Left lung (tissue), 14 donors: ENCODE measurements at places on chromosomes 11 and 22. TPM values are rescaled to one million over a fixed set of nuclear protein-coding genes. Genes with fewer than 3 reads are reported as not detected.

Gene SLC17A6
- total RNA-seq = not detected

GRCh38 chr11:70885281-70886231 lies 366.8 kb downstream of the SHANK2 start:
- H3K36me3 ChIP-seq = no peaks in the 10 kb centered on the region
- H3K27ac ChIP-seq = no peak overlapping the region
- no peak for DNase-seq
- H3K27me3 ChIP-seq = no peaks in the 10 kb centered on the region
- no peaks in the 10 kb centered on the region for H3K4me1 ChIP-seq

Gene DTX4
- 43.4 TPM for total RNA-seq

GRCh38 chr11:130675371-130675821 lies 227.0 kb downstream of the ADAMTS15 start:
- no peaks in the 10 kb centered on the region for H3K36me3 ChIP-seq
- no peak overlapping the region for H3K4me3 ChIP-seq
- peak; percentile 36 for DNase-seq
- peak overlapping the region; percentile 27 for H3K27ac ChIP-seq
- H3K4me1 ChIP-seq = no peaks in the 10 kb centered on the region

- no peak overlapping the region for H3K27ac ChIP-seq
- no peak overlapping the region for H3K4me3 ChIP-seq
Measured at GRCh38 chr11:34445956-34446355, 7.2 kb downstream of the CAT start.

Gene SLN
- total RNA-seq = 2.4 TPM

DNA sequence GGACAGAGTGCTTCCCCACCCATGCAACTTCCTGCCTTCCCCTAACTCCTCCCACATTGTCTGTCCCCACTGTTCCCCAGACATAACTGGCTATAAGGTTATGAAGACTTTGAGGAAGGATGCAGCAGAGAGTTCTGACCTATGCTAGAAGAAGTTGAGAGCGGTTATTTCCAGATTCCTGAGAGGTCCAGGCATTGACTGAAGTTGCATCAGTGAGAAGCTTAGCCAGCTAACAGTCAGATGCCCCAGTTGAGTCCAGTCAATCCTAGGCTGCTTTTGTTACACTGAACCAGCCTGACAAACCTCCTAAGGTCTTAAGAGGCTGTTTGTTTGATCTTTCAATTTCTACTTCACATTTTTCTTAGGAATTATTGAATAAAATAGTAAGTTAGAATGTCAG lies 937.9 kb upstream of the CCDC90B start:
- no peaks in the 10 kb centered on the region for H3K36me3 ChIP-seq
- no peak overlapping the region for H3K4me3 ChIP-seq
- DNase-seq = no peak
- H3K4me1 ChIP-seq = no peaks in the 10 kb centered on the region
- H3K27me3 ChIP-seq = no peaks in the 10 kb centered on the region

DNA sequence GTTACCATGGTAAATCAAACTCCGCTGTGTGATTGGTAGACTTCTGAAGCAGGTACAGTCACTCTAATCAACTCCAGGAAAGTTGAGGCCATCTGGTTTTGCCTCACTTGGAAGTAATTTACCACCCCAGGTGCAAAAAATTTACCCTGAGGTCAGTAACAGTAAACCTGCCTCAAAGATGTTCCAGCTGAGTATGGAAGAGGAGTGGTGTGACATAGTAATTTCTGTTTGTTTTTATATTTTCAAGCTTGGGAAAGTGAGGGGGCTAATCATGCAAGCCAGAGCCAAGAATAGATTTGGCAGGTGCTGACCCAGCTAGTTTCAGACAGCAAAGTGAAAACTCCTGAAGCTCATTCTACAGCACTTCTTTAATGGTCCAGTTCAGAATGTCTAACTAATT lies 691.6 kb downstream of the NTM start:
- no peak for DNase-seq
- no peaks in the 10 kb centered on the region for H3K36me3 ChIP-seq
- H3K4me3 ChIP-seq = no peak overlapping the region

- H3K36me3 ChIP-seq = no peaks in the 10 kb centered on the region
- no peak overlapping the region for H3K4me3 ChIP-seq
- H3K27ac ChIP-seq = no peak overlapping the region
- H3K4me1 ChIP-seq = no peaks in the 10 kb centered on the region
- DNase-seq = peak; percentile 18
Measured at GRCh38 chr11:79189601-79190000, 251.2 kb downstream of the TENM4 start.

- DNase-seq = peak; percentile 43
- no peaks in the 10 kb centered on the region for H3K36me3 ChIP-seq
- H3K27me3 ChIP-seq = peaks cover 100% of the 10 kb centered on the region
Measured at GRCh38 chr11:16604794-16605388, 133.6 kb upstream of the C11orf58 start.

DNA sequence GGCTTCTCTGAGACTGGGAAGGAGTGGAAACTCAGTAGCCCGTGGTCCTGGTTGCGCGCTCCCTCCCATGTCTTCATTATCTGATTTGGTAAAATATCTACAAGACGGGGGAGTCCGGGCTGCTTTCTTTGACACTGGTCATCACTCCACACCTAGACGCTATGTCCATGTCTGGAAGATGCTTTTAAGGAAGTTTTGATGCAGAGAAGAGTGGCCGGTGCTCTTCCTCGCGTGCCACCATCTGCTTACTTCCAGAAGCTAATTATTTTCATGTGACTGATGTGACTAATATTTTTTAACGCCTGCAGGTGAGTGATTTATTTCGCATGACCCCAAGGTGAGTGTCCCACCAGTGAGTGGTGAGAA lies 339 bp upstream of the TRIM21 start:
- H3K4me3 ChIP-seq = peak overlapping the region; percentile 98
- peaks cover 27% of the 10 kb centered on the region for H3K4me1 ChIP-seq
- DNase-seq = no peak

- peaks cover 18% of the 10 kb centered on the region for H3K27me3 ChIP-seq
- peak; percentile 83 for DNase-seq
- peaks cover 9% of the 10 kb centered on the region for H3K4me1 ChIP-seq
- peak overlapping the region; percentile 33 for H3K27ac ChIP-seq
Measured at GRCh38 chr11:129279326-129280026, 87.4 kb upstream of the ARHGAP32 start.

- H3K27me3 ChIP-seq = peaks cover 25% of the 10 kb centered on the region
- no peak for DNase-seq
- peak overlapping the region; percentile 57 for H3K27ac ChIP-seq
- no peak overlapping the region for H3K4me3 ChIP-seq
- peaks cover 44% of the 10 kb centered on the region for H3K4me1 ChIP-seq
Measured at GRCh38 chr11:59556917-59557348, 45.6 kb downstream of the OR4D9 start.

Gene TRIM29
- 2.3 TPM for total RNA-seq

GRCh38 chr22:47163481-47163855 lies 401.0 kb downstream of the TBC1D22A start:
- H3K27me3 ChIP-seq = no peaks in the 10 kb centered on the region
- H3K4me3 ChIP-seq = no peak overlapping the region
- DNase-seq = no peak
- H3K36me3 ChIP-seq = peaks cover 17% of the 10 kb centered on the region
- no peak overlapping the region for H3K27ac ChIP-seq

GRCh38 chr22:43185860-43186261 lies 1.1 kb downstream of the TTLL12 start:
- H3K27ac ChIP-seq = no peak overlapping the region
- peak overlapping the region; percentile 59 for H3K4me3 ChIP-seq
- no peaks in the 10 kb centered on the region for H3K27me3 ChIP-seq
- peak; percentile 64 for DNase-seq

Gene C11orf16
- 2.0 TPM for total RNA-seq

Gene RAG2
- total RNA-seq = not detected

Gene TSPAN18
- total RNA-seq = 27.2 TPM

DNA sequence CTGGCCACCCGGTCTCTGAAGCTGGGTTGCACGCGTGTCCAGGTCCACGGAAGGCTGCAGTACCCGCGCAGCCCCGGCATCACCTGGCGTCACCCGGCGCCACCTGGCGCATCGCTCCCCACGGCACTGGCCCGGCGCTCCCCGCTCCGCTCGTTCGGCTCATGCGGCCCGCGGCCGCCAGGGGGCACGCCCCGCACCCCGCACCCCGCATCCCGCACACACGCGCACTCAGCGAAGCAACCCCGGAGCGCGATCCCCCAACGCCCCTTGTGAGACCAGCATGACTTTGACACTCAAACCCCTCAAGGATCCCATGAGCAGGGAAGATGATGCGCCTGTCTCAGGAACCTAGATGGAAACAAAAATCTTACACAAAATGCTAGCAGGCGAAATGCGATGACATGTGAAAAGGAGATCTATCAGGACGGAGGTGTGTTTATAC lies 11.9 kb downstream of the B3GNT6 start:
- H3K36me3 ChIP-seq = no peaks in the 10 kb centered on the region
- no peak overlapping the region for H3K4me3 ChIP-seq
- no peak overlapping the region for H3K27ac ChIP-seq
- H3K27me3 ChIP-seq = peaks cover 48% of the 10 kb centered on the region

DNA sequence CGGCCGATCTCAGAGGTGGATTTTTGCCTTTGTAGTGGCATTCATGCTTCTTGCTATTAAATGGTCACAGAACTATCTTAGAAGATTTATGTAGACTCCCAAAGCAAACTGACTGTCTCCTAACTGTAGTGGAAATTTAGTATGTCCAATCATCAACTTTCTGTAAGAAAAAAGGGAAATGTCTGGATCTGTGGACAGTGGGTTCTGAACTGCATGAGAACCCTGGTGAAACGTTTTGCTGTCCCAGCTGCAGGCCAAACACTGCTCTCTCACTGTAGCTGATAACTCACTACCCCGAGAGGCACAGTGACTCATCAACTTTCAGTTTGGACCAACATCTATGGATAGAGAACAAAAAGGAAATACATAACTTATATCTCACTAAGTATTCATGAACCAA lies 387.1 kb downstream of the SOX6 start:
- no peaks in the 10 kb centered on the region for H3K36me3 ChIP-seq
- H3K4me1 ChIP-seq = peaks cover 26% of the 10 kb centered on the region
- H3K27me3 ChIP-seq = no peaks in the 10 kb centered on the region
- no peak for DNase-seq

GRCh38 chr11:39037611-39038010 lies 2421.8 kb downstream of the LRRC4C start:
- H3K36me3 ChIP-seq = no peaks in the 10 kb centered on the region
- H3K4me1 ChIP-seq = no peaks in the 10 kb centered on the region
- H3K27ac ChIP-seq = no peak overlapping the region
- no peak for DNase-seq
- H3K4me3 ChIP-seq = no peak overlapping the region

DNA sequence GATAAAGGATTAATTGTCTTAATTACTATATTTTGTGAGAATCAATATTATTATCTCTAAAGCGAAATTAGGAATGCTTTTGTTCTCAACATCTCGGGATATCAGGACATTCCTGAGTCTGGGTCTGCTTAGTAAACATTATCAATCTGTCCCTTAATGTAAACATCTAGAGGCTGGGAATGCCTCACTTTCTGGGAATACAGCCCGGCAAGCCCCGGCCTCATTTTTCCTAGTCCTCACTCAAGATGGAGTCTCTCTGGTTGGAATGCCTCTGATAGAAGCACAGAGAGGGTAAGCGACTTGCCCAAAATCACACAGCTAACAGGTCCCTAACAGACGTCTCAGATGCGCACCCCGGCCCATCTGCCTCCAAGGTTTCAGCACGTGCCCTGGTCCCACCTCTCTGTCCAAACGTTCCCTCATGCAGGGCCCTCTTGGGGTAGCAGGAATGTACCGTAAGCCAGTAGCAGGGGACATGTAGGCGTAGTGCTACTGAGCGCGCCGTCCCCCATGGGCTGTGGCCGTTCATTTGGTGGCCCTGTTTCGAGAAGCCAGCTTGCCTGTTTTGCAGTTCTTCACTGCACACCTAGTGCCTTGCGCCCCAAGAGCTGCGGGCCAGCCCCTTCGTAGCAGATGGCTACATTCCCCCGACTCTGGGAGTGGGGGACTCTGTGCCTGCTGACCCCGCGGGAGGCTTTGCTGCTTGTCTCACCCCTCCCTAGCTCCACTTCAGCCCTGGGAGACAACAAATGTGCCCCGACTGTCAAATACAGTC lies 62.2 kb upstream of the FADD start:
- H3K27me3 ChIP-seq = no peaks in the 10 kb centered on the region
- no peak overlapping the region for H3K27ac ChIP-seq

DNA sequence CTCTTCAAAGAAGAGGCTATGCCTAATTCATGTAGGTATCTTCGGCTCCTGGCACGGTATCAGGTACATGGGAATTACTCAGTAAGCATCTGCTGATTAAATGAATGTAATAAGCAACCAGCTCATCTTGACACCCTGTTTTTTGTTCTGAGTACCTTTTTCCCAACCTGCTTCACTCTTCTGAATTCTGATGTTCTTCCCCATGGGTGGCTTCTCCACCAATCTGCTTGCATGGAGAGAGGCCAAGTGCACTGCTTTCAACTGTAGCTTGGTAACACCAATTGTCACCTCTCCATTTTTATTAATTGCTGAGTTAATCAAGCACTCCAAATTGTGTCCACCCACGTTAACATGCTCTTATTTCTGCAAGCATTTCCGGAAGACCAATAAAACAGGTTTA lies 40.5 kb downstream of the LARGE1 start:
- no peak overlapping the region for H3K27ac ChIP-seq
- H3K4me1 ChIP-seq = no peaks in the 10 kb centered on the region
- no peaks in the 10 kb centered on the region for H3K27me3 ChIP-seq

GRCh38 chr11:44268614-44269080 lies 41.3 kb downstream of the ALX4 start:
- no peak overlapping the region for H3K4me3 ChIP-seq
- no peak for DNase-seq
- no peaks in the 10 kb centered on the region for H3K36me3 ChIP-seq

Gene HORMAD2
- total RNA-seq = 0.13 TPM

Gene RELA
- total RNA-seq = 56.5 TPM

- DNase-seq = no peak
- no peak overlapping the region for H3K4me3 ChIP-seq
- peaks cover 4% of the 10 kb centered on the region for H3K4me1 ChIP-seq
Measured at GRCh38 chr11:123228496-123229163, 33.6 kb upstream of the CLMP start.

DNA sequence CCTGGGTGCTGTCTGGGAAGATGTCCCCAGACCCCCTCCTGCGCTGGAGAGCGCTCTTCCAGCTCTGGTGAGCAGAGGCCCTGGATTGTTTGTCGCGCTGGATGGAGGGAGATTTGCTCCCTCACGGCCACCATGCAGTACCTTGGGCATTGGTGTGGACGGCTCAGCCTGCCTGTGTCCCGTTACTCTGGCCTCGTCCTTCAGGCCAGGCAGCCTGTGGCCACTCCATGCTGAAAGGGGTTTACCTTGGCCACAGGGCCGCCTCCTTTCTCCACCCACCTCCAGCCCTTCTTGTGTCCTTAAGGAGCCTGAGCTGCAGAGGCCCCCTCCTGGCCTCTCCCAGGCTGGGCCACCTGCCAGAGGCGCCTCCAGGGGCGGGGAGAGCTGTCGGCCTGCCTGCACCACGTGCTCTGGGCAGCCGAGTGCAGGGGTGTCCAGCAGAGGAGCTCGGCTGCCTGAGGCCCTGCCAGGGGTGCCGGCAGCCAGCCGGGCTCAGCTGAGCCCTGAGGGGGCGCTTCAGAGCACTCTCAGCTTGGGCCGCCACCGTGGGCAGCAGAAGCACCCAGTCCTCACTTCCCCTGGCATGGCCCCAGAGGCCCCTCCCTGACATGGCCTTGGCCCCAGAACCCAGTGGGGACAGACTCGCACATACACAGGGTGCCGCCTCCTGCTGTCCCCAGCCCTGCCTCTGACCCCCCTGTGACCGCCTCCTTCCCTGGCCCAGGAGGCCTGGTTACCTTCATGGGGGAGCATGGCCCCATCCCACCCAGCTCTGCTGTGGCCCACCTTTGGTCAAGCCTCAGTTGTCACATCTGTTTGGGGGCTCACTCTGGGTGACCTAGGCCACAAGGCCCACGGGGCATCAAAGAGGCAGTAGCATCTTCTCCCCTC lies 3.4 kb downstream of the CCND1 start:
- DNase-seq = peak; percentile 94
- H3K4me3 ChIP-seq = no peak overlapping the region
- H3K27ac ChIP-seq = no peak overlapping the region
- H3K27me3 ChIP-seq = peaks cover 5% of the 10 kb centered on the region
- H3K4me1 ChIP-seq = peaks cover 56% of the 10 kb centered on the region

Gene MIOX
- not detected for total RNA-seq
